ENCODE measurements at places on chromosomes 7 and 10. TPM values are rescaled to one million over a fixed set of nuclear protein-coding genes. Genes with fewer than 3 reads are reported as not detected.

Gene RELN
- 76.3 TPM for polyA plus RNA-seq

Gene CALML3
- not detected for polyA plus RNA-seq

Gene COL26A1
- 39.7 TPM for polyA plus RNA-seq

Gene ECD
- polyA plus RNA-seq: 30.8 TPM
